ENCODE measurements at places on chromosomes 1 and 21.

DNA sequence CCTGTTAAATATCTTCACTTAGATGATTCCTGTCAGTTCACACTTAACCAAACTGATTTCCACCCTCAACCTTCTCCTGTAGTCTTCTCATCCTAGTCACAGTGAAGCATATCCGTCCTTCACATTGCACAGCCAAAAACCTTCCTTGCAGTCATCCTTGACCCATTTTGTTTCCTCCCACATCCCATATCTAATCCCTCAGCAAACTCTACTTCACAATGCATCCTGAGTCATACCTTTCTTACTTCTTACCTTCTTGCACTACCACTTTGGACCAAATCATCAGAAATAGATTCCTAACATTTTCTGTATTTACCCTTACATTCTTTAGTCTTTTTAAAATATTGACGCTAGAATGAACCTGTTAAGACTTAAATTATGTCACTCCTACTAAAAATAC, 86.9 kb downstream of the OLFML2B start:
- DNase-seq, result no peak

- DNase-seq, result no peak
Observed at GRCh38 chr1:87111659-87112371, 197.4 kb downstream of the HS2ST1 start.

- no peak for DNase-seq
Observed at GRCh38 chr1:6424619-6425593, at the start of gene ESPN. Gene ESPN (plus strand): TSS chr1:6424776. CDS start chr1:6424956, 180 bp downstream.

DNA sequence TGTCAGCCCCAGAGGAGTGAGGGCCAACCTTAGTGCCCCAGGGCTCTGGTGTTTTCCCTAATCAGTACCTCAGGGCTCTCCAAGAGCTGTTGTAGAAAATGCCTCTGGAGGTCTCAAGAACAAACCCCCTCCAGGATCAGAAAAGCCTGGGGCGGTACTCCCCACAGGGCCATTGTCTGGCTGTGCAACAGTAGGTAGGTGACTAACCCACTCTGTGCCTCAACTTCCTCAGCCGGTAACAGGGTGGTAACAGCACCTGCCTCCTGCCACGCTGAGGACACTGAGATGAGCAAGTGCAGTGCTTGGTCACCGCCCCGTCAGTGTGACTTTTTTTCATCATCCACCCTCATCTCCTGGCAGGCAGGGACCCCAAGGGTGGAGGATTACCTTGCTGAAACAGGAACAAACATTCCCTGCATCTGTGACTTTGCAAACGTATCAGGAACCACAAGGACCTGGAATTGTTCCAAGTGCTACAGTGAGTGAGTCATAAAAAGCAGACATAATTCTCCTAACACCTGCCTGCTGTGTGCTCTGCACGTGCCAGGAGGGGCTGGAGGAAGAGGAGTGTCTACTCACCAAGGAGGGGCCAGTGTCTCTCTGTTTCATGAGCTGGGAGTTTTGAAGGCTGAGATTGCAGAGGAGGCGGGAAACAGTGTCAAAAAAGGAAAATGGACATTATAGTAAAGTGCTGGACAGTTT, 440.8 kb downstream of the NPHP4 start:
- DNase-seq, result no peak

- DNase-seq, result no peak
Observed at GRCh38 chr1:44405031-44405797, at the start of gene RNF220. Gene RNF220 (plus strand): TSS chr1:44405255.

DNA sequence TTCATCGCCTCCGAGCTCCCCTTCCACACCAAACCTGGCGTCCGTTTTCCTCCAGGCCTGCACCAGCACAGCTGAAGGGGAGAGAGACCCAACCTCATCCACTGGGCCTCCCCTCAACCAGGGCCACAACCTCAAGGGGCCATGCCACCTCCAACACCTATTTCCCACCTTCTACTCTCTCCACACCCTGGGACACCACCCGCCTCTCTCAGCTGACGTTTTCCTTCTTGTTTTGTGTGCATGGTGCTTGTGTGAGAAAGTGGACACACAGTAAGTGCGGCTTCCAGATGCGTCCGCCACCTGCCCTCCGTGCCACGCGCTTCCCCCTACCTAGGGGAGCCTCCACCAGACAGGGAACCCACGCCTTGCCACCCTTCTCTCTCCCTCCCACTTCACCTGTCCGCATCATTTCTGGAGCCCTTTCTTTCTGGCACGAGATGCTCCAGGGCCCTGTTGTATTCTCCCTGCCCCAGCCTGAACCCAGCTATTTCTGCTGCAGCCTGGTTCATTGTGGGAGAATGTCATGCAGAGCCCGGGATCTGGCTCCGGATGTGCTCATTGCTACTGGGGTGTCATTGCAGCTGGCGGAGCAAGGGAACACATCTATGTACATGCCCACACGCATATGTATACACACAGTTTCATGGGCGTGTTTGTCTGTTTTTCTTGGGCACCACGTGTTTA, 1.3 kb upstream of the GNB1 start:
- DNase-seq, result no peak

GRCh38 chr1:241677201-241677600, 25.1 kb downstream of the WDR64 start:
- DNase-seq, result no peak

- DNase-seq, result no peak
Observed at GRCh38 chr1:185670187-185670627, 64.0 kb upstream of the HMCN1 start.

DNA sequence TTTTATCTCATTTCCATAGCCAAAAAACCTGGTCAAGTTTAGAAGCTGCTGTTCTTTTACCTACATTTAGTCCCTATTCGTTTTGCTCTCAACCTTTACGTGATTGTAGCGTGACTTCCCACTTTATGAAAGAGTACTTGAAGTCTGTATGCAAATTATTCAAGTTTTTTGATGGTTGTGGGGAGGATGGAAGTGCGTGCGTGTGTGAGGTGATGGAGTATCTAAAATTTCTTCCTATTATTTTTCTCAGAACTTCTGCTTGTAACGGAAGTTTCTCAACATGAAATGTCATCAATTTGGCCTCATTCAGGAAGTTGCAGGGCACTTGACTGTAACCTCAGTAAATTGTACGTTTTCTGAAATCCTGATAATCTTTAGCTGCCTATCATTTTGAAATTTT, 64.0 kb downstream of the SAMSN1 start:
- no peak for DNase-seq

GRCh38 chr1:12469493-12469892, 148.5 kb downstream of the DHRS3 start:
- no peak for DNase-seq

DNA sequence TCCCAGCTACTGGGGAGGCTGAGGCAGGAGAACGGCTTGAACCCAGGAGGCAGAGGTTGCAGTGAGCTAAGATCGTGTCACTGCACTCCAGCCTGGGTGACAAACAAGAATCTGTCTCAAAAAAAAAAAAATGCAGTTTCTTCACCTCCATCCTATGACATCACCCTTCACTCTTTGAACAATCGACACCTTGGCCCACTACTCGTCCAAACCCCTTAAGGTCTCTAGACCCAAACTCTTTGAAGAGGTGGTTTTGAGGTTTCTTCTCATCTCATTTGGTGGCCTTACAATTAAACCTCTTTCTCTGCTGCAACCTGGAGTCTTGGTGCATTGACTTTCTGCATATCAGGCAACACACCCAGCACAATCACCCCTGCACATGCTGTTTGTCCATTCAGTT, 86.1 kb downstream of the SLC16A1 start:
- DNase-seq, result no peak

DNA sequence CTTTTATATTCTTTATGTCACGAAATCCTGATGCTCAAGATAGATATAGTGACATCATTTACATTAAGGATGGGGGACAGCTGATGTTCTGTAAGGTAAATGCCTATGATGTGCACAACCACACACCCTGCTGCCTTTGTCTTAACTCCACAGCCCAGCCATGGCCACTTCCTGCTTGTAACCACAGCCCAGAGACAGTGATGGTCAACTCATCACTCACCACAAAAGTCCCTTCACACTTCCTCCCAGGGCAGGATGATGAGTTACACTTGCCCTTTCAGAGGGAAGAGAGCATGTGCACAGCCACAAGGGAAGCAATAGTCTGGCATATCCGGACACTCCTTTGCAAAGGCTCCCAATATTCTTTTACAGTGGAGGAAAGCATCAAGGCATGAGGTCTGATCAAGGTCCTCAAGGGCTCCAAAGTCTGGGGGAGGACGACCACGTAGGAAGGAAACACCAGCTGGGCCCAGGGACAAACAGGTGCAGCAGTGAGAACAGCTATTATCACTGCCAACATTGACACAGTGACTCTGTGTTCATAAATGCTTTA, 53.8 kb downstream of the PLPP3 start:
- DNase-seq, result no peak

- DNase-seq, result no peak
Observed at GRCh38 chr1:183331091-183331742, 87.0 kb downstream of the NMNAT2 start.

All from cortex of kidney (tissue), 1 donor.